ENCODE measurements at places on chromosomes 3 and 15.

DNA sequence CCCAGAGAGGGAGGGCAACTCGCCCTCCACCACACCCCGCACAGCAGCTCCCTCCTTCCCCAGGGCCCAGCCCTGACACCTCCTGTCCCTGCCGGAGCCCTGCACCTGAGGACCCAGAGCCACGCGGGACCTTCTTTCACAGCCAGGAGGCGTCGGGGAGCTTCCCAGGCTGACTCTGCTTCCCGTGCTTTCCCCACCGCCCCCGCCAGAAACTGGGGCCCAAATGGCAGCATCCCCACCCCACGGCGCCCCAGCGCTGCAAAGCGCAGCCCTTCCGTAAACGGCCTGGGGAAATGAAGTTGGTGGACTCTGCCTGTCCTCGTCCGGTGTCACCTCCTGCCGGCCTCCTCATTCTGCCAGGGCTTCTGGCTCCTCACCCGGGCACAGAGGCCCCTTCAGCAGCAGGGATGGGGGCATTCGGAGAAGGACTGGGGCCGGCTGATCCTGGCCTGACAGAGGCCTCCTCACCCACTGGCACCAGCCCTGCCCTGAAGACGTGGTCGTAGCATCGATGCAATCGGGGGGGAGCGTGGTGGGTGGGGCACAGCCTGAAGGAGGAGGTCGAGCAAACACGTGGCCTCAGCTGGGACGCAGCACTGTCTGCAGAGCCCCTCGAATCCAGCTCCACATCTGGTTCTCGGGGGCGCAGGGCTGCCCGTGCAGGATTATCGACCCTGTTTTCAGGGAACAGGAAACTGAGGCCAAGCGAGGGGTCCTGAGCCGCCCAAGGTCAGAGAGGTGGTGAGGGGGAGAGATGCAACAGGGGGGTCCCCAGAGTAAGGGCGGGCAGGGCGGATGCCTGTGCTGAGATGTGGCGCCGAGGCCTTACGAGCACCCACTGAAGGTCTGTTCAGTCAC lies 235.4 kb downstream of the XXYLT1 start:
- DNase-seq: no peak

DNA sequence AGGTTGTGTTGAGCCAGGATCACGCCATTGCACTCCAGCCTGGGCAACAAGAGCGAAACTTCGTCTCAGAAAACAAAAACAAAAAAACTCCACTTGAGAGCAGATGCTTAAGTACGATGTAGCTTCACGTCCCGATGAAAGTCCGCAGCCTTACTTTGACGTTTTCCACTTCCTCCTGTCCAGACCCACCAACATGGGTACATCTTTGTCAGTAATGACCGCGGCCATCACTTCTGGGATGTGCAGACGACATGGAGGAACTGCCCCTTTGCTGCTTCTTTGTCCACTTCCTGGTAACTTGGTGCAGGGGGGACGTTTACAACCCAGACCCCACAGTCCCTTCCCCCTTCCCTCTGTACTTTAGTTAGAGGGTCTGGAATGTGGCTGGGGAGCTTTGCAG lies 48.7 kb downstream of the CRABP1 start:
- DNase-seq: no peak

- no peak for DNase-seq
These were observed 483.2 kb downstream of the RBMS3 start for GRCh38 chr3:29764041-29764440.

DNA sequence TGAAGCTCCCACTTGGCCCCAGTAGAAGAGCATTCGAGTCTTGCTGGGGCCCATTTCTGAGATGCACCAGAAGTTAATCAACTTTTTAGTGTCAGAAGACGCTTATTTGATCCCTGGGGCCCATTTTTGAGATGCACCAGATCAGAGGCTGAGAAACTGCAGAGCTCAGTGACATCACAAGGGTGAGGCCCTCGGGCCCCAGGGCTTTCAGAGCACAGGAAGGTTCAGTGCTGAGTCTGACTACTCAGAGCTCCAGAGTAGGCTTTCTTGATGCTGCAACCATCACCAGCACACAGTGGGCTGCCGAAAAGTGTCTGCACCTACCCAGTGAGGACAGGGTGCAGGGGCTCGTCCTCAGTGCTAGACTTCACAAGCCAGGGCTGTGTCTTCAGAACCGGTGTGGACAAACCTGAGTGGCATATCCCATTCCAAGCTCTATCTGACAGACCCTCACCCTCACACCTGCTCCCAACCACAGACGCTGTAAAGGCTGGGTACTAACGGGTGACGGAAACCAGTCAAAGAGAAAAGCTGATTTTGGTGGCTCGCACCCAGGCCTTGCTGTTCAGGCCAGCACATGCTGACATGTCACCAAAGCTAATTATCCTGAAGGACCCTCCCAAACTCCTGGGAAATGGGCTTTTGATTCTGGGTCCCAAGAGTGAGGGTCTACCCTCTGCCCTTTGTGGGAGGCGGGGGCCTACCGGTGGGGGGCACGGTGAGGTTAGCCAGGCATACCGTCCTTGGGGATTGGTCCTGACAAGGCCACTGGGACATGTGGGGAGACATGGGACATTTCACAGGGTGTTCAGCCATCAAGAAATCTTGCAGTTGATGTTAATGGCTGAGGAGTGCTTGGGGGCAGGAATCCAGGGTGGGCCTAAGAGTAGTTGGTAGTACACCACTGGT lies 83.0 kb downstream of the PDCD6IP start:
- no peak for DNase-seq

DNA sequence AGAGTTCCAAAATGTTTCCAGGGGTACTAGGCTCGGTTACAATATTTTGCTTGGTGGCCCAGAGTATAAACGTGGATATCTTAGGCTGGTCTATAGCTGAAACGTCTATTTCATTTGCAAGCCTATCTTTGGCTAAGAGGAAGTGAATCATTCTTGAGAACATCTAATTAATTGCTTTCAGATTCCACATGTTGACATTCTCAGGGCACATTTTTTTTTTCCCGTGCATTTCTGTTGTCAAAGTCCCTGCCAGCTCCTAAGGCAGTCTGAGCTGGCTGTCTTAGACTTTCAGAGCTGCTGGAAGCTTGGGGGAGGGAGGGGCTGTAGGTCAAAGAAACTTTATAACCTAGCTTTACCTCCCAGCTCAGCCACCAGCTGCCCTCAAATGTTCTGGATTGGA lies 23.2 kb upstream of the LAMP3 start:
- no peak for DNase-seq

DNA sequence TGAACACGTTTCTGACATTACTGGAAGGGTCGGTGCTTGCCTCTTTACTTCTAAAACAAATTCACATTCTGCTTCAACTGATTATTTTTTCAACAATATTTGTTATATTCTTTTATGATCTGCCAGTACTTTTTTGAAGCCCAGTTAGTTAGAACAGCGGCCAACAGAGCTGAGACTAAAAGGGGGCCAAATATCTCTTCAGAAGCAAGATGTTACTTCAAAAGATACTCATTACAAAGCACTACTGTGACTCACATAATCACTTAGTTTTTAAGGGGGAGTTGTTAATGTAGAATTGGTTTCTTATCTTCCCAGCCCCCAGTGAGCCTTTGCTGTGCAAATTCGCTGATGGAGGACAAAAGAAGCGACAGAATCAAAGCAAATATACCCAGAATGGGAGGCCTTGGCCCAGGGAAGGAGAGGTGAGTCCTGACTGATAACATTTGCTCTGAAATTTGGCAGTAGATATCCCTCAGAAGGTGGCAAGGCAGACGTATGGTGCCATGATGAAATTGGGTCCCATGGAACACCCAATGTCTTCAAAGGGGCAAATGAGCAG lies 587.8 kb downstream of the RBMS3 start:
- DNase-seq: no peak

- no peak for DNase-seq
These were observed 22.6 kb upstream of the MTMR10 start for GRCh38 chr15:31013863-31014607.
